ENCODE measurements at places on chromosomes 1 and 21.

GRCh38 chr1:51237351-51238033 lies 1.4 kb downstream of the RNF11 start:
- DNase-seq, result peak; percentile 34

DNA sequence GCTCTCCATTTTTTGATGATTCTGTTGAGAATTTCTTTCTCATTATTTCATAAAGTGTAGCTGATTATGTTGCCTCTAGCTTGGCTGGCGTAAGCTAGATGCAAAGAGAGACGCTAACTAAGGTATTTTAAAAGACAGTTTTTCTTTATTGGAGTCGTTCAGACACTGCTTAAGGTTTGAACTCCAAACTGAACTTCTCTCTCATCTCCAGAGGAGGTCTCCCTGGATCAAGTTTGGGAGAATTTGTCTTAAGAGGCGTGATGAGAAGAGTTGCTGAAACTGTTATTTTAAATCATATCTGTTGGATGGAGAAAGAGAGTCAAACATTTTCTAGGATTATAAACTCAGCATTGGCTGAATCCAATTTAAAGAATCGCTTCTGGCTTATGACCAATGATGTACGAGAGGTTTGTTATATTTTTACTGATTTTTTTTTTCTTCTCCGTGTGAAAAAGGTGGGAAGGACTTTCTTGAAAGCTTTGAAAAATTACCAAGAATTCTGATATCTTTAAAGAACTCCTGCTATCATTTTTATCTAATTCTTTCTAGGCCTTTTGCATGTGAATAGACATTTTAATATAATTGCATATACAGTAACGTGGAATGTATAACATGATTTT lies 34.0 kb downstream of the MAP3K7CL start:
- DNase-seq, result peak; percentile 77

GRCh38 chr1:40712997-40713396 lies 21.5 kb downstream of the NFYC start:
- DNase-seq, result no peak

GRCh38 chr1:153771261-153771660 lies 3.9 kb upstream of the SLC27A3 start:
- DNase-seq, result no peak

- DNase-seq, result no peak
These were observed 31.8 kb downstream of the KCNAB2 start for GRCh38 chr1:6077506-6077905.

- peak; percentile 96 for DNase-seq
These were observed 103.7 kb downstream of the NCAM2 start for GRCh38 chr21:21101911-21102310.

GRCh38 chr1:8374812-8375211 lies 56.9 kb downstream of the SLC45A1 start:
- DNase-seq, result peak; percentile 52

DNA sequence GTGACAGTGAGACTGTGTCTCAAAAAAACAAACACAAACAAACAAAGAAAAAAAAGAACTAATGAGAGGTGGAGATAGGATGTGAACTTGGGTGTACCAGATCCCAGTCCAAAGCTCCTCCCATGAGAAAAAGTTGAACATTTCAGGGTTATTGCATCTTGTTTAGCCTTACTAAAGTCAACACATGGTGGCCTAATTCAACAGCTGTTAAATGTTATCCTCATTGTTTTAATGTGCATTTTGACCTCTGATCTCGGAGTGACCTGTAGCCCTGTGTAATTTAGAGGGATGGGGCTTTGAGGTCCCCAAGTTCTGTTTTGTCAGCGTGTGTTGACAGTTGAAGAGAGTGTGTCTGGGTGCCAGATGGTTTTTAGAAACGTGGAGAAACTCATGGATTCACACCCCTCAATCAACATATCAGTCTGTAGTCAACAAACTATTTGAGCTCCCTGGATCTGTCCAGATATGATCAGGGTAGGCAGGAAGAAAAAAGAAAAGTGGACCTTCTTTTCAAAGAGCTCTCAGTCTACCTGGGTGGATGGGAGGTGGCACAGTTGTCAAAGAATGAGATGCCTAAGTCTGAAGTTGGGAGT lies 34.7 kb downstream of the PTPRU start:
- no peak for DNase-seq

DNA sequence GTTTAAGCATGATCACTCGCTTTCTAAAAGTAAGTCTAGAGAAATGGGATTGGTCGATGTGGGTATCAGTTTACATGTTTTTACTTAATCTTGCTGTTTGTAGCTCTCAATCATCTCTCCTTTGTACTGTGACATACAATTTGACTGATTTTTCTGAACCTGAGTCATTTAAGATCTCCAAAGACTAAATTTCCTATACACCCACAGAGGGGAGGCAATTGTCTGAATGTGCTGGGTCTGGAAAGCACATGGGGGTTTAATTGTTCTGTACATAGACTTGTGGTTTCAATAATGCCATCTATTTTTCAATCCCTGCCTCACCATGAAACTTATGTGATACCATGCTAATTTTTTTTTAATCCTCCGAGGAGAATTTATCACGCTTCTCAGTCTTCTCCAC lies 65.8 kb downstream of the USP25 start:
- peak; percentile 12 for DNase-seq

GRCh38 chr1:41097105-41097504 lies 75.6 kb upstream of the SLFNL1 start:
- no peak for DNase-seq

GRCh38 chr1:26602378-26602959 lies 72.9 kb downstream of the RPS6KA1 start:
- peak; percentile 55 for DNase-seq

DNA sequence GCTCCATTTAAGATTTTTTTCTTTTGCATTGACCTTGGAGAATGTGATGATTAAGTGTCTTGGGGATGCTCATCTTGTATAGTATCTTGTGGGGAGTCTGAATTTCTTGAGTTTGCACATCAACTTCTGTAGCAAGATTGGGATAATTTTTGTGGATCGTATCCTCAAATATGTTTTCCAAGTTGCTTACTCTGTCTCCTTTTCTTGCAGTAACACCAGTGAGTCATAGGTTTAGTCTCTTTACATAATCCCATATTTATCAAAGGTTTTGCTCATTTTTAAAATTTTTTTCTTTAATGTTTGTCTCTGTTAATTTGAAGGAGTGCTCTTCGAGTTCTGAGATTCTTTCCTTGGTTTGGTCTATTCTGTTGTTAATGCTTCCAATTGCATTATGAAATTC lies 41.7 kb upstream of the ANGPTL1 start:
- no peak for DNase-seq

DNA sequence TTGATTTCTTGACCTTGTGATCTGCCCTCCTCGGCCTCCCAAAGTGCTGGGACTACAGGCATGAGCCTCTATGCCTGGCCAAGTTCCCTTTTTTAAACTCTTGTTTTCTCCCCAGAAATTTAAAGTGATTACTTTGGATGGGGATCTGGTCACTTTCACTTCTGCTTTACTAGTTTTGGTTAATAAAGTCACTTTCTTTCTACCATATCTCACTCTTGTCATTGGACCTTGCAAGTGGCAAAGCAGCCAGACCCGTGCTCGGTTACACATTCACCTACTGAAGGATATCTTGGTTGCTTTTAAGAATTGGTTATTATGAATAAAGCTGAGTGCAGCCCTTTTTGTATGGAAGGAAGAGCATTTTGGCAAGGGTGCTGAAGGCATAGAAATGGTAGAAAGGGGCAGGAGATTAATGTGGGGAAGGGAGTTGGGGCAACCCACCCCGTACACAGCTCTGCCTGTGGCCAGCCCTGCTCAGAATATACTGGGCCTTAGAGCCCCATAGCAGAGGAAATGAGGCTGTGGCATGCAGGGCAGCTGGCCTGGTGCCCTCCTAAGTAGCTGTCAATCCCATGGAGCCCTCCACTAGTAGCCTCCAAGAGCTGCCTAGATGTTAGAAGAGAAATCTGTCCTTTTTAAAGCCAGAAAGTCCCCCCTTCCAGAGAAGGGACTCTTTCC lies 40.7 kb downstream of the CD2 start:
- DNase-seq, result no peak

- peak; percentile 99 for DNase-seq
These were observed 17.5 kb upstream of the RAB4A start for GRCh38 chr1:229253151-229253974.

- DNase-seq, result no peak
These were observed 15.3 kb upstream of the PLA2G4A start for GRCh38 chr1:186813420-186813819.

DNA sequence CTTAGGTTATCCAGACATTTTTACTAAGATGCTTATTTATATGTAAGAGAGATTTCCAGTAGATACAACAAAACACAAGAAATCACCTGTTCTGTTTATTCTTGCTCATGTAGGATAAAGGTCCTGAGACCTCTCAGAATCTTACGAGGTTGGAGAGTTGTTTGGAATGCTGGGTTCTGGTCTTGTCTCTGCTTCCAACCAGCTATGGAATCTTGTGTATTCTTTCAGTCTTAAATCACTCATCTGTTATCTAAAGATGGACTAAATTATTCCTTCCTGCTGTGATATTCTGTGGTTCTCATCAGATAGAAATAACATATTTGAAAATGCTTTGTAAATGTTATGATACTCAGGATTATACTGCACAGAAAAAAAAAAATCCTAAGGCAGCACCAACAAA lies 21.3 kb downstream of the GNAT2 start:
- DNase-seq, result no peak
